GM13977 (cell line): ENCODE measurements at places on chromosomes 7 and 10.

GRCh38 chr10:6220418-6221191 is 17.9 kb downstream of the PFKFB3 start:
- DNase-seq: no peak

DNA sequence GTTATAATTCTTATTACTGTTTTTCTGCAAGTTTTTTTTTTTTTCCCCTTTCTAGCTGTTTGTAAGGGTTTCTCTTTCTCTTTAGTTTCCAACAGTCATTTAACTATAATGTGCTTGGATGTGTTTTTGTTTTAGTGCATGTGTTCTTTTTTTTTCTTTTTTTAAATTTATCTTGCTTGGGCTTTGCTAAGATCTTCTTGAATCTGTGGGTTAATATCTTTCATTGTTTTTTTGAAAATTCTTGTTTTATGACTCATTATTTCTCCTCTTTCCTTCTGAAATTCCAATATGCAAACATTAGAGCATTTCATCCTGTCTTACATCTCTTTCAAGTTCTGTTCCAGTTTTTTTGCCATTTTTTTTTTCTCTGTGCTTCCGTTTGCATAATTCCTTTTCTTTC is 5.7 kb upstream of the HK1 start:
- DNase-seq: no peak

GRCh38 chr7:142066536-142066935 is 45.0 kb upstream of the MGAM2 start:
- DNase-seq: no peak

DNA sequence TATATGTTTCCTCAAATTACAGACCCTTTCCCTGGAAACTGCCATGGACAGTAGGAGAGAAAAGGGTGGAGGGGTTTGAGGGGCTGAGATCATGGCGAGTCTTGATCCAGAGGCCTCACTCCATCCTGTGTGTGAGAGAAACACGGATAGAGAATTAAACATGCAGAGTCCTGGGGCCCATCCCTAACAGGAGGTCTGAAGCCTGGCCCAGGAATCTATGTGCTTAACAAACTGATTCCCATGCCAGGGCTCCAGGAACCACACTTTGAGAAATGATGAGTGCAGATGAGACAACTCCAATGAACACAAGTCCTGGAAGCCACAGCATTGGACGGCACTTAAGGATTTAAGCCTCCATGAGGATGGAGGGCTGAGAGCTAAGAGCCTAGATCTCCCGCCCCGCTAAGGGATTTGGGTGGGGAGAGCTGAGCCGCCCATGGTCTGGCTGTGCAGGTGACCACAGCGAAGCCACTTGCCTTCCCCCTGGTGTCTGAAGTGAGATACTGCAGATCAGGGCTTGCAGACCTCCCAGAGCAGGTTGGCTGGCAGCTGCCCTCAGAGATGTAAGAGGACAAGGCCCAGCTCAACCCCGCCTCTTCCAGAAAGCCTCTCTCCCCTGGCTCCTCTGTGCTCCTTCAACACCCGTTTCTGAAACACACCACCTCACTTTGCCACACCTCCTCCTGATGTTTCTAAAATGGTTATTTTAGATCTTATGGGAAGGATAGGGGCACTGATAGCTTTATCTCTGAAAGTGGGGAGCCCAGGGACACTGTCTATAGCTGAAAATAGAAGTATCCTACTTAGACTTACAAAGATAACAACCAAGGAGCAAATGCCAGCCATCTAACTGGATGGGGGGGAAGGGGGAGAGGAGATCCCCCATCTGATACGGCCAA is 24.8 kb upstream of the EIF5AL1 start:
- peak; percentile 71 for DNase-seq

DNA sequence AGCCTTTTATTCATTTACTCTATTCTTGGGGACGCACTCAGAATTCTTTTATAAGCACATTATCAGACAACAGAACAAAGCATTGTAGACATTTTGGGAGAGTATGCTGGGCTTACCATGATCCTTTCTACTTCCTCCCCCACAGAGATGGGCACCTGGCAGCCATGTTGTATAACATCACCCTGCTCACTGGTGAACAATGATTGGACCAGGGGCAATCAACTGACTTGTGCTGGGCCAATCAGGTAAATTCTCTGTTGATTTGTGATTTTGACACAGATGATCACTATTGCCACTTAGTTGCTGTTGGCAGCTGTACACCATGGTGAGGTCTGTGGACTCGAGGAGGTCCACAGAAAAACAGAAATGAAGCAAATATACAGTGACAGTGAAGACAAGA is 43.7 kb downstream of the WNT2 start:
- no peak for DNase-seq

GRCh38 chr10:25064401-25064800 is 48.0 kb downstream of the THNSL1 start:
- no peak for DNase-seq

DNA sequence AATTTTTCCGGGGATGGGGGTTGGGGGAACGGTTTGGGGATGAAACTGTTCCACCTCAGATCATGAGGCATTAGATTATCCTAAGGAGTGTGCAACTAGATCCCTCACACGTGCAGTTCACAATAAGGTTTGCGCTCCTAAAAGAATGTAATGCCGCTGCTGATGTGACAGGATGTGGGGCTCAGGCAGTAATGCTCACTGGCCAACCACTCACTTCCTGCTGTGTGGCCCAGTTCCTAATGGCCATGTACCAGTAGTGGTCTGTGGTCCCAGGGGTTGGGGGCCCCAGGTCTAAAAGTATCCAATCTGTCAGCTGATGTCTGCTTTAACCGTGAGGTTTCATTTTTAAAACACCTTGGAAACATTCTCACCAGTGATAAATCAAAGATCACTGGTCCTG is 2.2 kb downstream of the STN1 start:
- peak; percentile 24 for DNase-seq

- DNase-seq: no peak
Measured at GRCh38 chr10:107553470-107553869, 389.0 kb upstream of the SORCS1 start.

- DNase-seq: peak; percentile 82
Measured at GRCh38 chr10:43204943-43205671, 61.8 kb downstream of the RASGEF1A start.

DNA sequence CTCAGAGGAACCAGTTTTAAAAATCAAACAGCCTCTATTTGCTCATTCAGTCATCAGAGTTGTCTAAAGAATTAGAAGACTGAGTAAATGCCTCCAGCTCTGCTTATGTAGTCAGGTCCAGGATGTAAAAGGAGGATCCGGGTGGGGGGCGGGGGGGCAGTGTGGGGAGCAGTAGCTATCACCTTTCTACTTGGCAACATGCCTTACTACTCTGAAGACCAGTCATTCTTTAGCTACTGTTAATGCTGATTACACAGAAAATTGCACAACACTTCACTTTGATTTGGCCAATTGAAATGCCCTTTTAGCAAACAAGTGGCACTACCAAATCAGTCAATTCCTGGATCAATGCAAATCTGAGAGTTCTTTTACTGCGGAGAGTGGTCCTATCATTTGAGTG is 164.2 kb downstream of the NXPH1 start:
- DNase-seq: no peak

GRCh38 chr10:5751601-5752253 is 61.5 kb downstream of the GDI2 start:
- no peak for DNase-seq

DNA sequence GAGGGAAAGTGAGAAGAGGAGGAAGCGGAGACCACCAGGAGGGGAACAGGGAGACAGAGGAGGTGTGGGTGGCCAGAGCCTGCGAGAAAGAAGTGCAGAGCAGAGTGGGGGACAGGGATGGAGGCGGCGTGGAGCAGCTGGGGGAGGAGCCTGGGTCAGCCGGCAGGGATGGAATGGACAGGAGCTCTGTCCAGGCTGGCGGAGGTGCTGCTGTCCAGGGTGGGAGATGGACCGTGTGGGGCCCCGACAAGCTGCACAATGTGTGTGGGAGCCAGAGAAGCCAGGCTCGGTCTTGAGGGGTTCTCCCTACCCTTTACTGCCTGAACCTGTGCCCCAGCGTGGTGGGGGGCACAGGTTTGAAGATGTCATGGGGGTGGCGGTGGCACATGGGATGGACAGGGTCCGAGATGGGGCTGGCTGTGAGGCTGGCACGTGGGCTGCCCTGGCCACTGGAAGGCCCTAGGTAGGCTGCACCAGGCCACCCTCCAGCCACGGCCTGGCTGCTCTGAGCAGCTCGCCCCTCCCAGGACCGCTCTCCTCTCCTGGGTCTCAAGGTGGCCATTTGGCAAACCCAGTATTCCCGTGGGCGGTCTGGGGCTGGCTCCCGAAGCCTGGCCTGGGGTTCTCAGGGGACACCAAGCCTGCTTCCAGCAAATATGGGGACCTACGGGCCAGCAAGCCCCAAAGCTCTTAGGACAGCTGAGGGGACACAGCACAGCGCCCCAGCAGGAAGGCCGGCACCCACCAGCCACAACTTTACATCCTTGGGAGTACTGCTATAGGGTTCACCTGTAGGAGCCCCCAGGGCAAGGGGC is 32.3 kb downstream of the YKT6 start:
- no peak for DNase-seq

DNA sequence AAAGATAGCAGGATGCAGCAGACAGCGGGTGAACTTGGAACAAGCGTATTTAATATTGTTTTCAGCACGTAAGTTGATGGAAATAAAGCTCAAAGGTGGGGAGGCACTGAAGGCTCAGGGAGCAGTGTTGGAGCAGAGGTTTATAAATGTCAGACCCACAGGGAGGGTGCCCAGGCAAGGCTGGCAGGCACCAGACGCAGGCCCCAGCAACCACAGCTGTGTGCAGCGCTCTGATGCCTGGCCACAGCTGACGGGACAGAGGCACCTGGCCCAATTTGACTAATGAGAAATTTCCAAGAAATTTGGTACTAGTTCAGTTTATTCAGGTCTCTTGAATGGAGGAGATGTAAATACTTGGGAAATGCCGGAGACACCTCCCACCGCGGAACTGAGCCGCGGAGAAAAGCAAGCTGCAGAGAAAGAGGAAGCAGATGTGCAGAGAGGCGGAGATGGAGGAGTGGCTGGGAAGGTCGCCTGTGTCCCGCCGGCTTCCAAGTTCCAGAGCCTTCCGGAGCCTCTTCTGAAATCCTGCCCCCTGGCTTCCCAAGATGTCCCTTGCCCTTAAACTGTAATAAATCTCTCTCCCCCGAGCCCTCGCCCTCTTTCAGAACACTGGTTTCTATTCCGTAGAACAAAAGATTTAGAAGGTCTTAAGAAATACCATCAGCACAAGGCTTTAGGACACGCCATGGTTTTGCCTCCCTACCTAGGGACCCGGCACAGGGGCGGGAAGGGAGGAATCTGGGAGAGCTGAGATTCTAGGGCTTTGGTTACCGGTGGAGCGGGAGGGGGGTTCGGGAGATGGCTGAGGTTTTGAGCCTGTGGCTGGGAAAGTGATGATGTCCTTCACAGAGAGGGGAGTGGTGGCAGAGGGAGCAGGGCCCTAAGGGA is 38.4 kb upstream of the PLXNA4 start:
- DNase-seq: no peak

GRCh38 chr10:132395704-132396493 is 1.1 kb upstream of the PWWP2B start:
- no peak for DNase-seq

GRCh38 chr10:114184276-114184675 is 5.1 kb downstream of the TDRD1 start:
- DNase-seq: no peak

DNA sequence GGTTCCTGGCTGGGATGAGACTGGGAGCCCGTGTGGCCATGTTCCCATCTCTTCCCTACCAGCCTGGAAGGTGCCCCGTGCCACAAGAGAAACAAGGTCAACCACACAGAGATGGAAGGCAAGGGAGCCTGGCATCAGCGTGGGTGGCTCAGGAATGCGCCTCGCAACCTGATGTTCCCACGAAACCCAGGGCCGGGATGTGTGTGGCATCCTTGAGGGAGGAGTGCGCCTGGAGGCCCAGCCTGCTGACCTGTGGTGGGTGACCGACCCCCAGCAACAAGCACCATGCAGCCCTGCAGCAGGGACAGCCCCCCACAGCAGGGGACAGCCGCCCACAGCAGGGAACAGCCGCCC is 267.2 kb downstream of the ELFN1 start:
- no peak for DNase-seq

DNA sequence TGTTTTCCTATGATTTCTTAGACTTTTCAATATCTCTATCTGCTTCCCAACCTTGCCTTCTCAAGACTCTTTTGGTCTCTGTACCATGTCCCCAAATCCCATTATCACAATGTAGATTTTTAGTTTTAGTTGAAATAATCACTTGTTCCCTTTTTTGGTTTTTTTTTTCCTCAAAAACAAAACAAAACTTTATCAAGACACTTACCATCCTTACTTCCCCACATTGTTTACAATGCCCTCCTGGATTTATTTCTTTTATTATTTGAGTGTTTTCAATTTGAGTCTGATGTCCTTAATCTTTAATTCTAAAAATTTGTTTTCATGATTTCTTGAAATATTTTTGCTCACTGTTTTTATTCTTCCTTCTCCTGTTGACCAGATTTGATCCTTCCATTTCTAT is 112.6 kb downstream of the CPED1 start:
- no peak for DNase-seq

DNA sequence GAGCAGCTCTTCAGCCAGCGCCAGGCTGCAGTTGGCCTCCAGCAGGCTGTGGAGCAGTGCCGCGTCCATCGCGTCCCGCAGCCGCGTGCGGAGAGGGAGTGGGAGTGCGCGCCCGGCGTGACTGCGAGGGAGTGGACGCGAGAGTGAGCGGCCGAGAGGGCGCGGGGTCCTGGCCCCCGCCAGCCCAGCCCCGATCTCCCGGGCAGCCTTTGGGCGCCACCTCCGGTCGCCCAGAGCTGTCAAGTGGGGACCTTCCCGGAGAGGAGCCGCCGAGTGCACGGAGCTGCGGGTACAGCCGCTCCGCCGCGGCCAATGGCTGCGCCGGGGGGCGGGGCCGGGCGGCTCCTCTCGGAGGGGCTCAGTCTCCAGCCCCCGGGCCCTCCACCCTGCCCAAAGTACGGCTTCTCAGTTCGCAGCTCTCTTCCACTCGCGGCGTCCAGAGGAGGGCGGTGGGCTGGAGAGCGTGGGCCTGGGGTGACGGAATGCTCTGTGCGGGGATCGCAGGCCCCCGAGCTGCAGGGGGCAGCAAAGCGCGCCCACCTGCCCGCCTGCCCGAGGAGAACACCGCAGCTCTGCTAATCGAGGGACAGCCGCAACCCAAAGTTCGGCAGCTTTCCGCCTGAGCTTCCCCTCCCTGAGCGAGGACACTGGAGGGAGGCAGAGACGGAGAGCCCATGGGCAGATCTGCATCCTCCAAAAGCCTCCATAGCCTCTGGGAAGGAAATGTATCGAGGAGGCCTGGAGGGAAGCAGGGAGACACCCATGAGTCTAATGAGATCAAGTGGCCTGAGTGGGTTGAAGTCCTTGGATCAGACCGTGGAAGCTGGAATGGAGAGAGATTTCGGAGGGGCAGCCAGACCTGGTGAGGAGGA is at the start of gene CRHR2:
TSS of gene CRHR2 (minus strand) at position 245 of the 872 bp plus-strand sequence. CDS start at position 69, 176 bp downstream.
- peak; percentile 54 for DNase-seq

GRCh38 chr7:6691103-6691502 is 15.6 kb downstream of the ZNF12 start:
- no peak for DNase-seq
